Occipital lobe (tissue), 3 donors: ENCODE measurements at places on chromosomes 7 and 10. TPM values are rescaled to one million over a fixed set of nuclear protein-coding genes. Genes with fewer than 3 reads are reported as not detected.

Gene KNDC1
- total RNA-seq, result 5.9 TPM

Gene POMZP3
- 3.3 TPM for total RNA-seq

Gene HOXA5
- not detected for total RNA-seq

Gene KLLN
- total RNA-seq, result 0.62 TPM

DNA sequence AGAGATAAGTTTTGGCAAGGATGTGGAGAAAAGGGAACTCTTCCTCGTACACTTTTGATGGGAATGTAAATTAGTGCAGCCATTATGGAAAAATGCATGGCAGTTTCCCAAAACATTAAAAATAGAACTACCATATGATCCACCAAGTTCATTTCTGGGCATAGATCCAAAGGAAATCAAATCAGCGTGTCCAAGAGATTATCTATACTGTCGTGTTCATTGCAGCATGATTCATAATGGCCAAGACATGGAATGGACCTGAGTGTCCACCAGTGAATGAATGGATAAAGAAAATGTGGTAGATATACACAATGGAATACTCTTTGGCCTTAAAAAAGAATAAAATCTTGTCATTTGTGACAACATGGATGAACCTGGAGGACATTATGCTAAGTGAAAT, 70.3 kb upstream of the RSU1 start:
- no peak for DNase-seq

- no peak for DNase-seq
Measured at GRCh38 chr7:20521243-20521642, 94.2 kb upstream of the ABCB5 start.

DNA sequence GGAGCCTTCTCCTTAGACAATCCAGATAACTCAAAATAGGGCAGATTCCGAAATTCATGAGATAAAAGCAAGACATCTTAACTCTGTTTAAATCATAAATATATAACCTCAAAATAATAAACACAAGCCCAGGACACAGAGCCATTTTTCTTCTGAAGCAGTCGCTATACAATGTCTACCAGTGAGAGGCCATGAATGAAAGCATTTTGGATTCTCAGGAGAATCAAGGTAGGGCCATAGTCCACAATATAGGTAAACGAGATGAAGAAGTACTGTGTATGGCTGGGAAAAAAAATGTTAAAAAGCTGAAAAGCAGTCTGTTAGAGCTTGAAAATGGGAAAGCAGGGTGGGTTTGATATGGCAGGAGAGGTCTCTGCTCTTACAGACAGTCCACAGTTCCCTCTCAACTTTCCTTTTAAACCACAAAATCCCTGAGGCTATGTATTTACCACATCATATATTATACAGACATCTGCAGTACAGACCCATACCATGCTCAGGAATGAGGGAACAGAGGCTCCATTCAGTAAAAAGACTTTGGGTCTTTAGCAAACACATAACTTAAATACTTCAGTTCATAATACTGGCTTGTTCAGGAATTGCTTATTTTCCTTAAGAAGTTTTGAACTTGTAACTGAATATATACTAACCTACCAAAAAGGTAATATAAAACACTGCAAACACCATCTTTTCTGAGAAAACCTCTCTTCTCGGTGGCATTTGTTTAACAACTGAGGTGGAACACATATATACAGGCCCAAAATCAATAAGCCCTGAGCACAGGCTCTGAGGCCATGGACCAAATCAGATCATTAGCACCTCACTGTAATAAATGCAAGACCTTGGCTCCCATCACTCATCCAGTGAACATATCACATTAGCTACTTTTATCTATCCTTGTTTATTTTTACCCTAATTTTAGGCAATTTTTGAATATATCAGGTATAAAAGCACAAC, 109.3 kb downstream of the SORBS1 start:
- DNase-seq, result no peak

GRCh38 chr7:98831641-98832221, 38.1 kb downstream of the TMEM130 start:
- DNase-seq, result no peak

- DNase-seq, result no peak
Measured at GRCh38 chr7:126411821-126412383, 840.8 kb downstream of the GRM8 start.

DNA sequence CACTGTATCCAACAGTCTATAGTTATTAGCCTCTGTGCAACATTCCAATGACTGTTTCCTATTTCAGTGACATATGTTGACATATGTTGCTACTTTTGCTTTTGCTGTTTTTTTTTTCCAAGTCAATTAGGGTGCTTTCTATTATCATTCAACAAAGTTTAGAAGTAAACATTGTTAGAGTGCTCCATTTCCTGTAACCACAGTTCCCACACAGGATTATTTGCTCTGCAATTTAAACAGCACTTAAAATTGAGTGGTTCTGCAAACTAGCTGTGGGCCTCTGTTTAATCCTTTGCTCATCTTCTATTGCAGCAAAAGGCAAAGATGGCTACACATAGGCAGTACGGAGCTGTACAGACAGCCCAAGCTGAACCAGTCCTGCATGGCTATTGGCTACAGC, 46.5 kb upstream of the PTN start:
- DNase-seq, result no peak

- DNase-seq, result no peak
Measured at GRCh38 chr7:22827563-22827962, 4.9 kb upstream of the TOMM7 start.
